ENCODE measurements at places on chromosomes 6 and 20.

DNA sequence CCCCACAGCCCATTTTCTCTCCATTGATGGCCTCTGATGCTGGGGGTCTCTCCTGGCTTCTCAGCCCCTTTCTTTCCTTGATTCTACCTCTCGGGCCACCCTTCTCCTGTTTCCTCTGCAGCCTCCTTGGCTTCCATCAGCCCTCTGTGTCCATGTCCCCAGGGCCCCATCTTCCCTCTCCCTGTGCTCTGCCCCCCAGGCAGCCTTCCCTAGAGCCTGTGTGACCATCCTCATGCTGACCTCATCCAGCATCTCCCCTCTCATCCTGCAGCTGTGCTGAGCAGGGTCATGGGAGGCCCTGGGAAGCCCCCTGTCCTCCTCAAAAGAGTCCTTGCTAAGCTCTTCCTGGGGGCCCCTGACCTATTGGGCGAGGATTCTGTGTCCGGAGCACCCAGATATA is 73.4 kb upstream of the NNAT start:
- no peak for DNase-seq

DNA sequence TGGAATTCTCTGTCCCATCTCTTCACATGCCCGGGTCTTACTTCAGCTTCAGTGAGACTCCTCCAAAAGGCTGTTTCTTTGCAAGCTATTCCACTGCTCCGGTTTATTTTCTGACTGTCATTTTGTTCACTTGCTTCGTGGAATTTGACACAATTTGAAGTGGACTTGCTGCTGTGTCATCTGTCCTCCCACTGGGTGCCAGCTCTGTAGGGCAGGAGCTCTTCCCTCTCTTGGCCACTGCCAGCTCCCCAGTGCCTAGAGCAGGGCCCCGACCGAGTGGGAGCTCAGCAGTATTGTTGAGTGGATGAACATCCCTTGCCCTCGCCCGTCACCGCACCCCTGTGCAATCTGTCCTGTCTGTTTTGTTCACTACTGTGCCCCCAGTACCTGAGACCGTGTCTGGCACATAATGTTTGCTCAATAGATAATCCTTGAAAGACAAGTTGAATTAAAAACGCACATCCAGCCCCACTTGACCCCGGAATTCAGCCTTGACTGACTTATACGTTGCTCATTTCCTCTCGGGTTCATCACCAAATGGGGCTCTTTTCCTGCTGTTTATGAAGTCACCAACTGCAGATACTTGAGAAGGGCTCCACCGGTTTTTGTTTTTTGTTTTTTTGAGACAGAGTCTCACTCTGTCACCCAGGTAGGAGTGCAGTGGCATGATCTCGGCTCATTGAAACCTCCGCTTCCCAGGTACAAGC is 170.3 kb upstream of the KCNG1 start:
- DNase-seq = no peak

DNA sequence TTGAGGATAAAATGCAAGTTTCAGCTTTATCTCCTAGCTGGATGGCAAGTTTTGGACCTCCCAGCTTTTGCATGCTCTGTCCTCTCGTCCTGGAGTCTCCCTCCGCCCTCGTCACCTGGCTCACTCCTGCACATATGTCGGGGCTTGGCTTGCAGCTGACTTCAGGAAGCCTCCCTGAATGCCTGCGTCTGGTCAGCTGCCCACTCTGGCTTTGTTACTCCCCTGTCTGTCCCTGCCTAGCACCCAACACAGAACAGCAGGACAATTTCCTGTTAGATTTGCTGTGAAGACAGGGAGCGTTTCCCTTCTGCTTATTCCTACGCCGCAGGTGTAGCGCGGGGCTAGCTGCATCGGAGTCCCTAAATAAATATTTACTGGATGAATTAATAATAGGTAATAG is 5.4 kb downstream of the JPH2 start:
- no peak for DNase-seq

GRCh38 chr6:139973669-139974344 is 599.4 kb upstream of the CITED2 start:
- DNase-seq = no peak

GRCh38 chr6:170292407-170293158 is 1.7 kb upstream of the DLL1 start:
- no peak for DNase-seq

- no peak for DNase-seq
Observed at GRCh38 chr6:154800338-154800737, 67.1 kb downstream of the SCAF8 start.

- DNase-seq = no peak
Observed at GRCh38 chr6:143362192-143362558, 88.3 kb downstream of the ADAT2 start.

GRCh38 chr6:46217671-46218131 is 46.9 kb upstream of the ENPP5 start:
- DNase-seq = no peak

DNA sequence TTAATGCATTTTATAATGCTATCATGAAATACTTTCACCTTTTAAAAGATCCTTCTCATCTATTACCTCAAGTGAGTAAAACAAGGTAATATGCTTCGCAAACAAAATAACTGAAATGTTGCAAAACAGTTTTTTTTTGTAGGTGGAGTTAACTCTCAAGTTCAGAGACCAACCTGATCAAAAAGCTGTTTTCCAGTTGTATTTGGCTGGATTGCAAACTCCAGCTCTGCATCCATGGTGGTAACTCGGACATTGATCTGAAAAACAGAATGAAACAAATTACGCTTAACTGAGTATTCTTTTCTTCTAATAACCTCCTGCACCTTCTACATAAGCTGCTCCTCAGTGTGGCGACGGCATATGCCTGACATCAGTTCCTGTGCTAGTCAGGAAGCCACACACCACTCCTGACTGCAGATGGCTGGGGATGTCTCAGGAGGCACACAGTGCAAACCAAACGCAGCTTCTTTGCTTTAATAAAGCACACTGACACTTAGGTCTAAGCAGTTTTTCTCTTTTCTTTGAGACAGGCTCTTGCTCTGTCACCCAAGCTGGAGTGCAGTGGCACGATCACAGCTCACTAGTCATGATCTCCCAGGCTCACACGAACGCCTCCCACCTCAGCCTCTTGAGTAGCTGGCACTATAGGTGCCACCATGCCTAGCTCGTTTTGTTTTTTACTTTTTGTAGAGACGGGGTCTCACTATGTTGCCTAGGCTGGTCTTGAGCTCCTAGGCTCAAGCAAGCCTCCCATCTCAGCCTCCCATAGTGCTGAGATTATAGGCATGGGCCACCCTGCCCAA is 29.9 kb downstream of the EZR start:
- DNase-seq = no peak

GRCh38 chr20:35318502-35319157 is 26.4 kb upstream of the FAM83C start:
- DNase-seq = no peak

DNA sequence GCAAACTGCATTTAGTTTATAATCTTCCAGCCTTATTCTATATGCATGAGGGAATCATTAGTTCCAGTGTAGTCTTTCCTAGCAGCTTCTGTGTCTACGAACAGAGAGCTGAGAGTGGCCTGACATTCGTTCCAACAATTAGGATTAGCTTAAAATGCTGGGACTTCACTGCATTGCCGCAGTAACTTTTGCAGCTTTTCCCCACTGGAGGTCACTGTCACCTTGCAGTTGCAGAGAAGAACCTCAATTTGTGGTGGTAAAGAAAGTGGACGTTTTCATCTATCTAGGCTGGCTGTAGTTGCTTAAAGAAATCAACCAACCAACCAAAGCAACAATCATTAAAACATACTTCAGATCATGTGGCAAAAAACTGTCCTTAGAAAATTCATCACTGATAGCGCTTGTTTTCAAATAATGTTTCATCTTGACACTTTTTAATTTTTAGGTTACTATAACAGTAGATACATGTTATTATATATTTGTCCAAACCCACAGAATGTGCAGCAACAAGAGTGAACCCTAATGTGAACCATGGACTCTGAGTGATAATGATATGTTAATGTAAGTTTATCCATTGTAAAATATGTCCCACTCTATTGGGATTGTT is 12.2 kb downstream of the MYLK4 start:
- peak; percentile 46 for DNase-seq
